Activated CD4-positive, alpha-beta T cell treated with anti-CD3 and anti-CD28 coated beads for 48 hours (primary cell): ENCODE measurements at places on chromosomes 6 and 20.

- no peak for DNase-seq
Measured at GRCh38 chr6:89836639-89837222, 7.1 kb downstream of the CASP8AP2 start.

- peak; percentile 2 for DNase-seq
Measured at GRCh38 chr6:55578537-55579363, at the start of gene HMGCLL1. HMGCLL1 (minus strand) TSS chr6:55579192; CDS start chr6:55579055, 137 bp downstream.

GRCh38 chr20:53202777-53203176 is 230.6 kb downstream of the TSHZ2 start:
- no peak for DNase-seq

DNA sequence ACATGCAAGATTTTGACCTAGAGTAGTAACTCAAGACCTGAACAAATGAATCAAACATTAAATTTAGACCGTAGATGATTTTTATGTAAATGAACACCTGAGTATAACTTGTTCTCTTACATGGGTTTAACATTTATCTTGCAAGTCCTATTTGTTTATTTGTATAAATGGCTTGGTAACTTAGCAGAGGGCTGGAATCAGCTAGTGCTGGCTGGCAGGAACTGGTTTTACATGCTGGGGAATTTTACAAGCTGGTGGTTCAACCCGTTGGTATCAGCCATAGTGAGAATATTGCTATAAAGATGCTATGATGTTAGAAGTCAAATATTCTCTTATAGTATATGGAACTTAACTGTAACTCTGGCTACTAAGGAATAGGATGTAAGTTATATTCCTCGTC is 8.9 kb downstream of the SLC22A2 start:
- DNase-seq: no peak

DNA sequence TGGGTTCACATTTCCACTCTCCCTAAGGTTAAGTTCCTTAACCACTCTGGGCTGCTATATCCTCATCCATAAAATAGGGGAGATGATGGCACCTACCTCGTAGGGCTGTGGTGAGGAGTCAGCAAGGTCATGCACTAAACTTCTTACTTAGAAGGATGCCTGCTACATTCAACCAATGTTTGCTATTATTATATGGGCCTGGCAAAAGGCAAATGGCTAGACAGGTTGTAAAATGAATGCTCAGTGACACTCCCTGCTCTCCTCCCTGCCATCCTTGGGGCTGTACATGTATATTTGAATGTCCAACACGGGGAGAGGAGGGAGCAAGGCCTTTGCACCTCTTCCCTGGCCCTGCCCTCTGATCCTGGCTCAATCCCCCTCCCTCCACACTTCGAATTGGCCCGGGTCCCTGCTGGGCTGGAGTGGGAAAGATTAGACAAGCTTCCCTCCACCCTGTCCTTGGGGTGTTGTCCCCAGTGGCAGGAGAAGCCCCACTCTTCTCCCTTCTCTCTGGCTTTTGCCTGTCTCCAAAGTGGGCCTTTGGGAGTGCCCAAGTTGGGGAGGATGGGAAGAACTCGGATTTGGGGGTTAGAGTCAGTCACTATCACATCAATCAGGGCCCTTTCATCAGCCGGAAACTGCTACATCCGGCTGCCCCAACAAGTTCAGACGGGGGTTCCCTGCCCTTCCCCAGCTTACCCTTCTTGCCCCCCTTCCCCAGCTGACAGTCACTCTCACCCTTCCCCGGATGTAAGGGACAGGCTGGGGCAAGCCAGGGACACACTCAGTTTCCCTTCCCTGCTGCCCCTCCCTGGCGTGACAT is 36.3 kb upstream of the VEGFA start:
- DNase-seq: peak; percentile 39

DNA sequence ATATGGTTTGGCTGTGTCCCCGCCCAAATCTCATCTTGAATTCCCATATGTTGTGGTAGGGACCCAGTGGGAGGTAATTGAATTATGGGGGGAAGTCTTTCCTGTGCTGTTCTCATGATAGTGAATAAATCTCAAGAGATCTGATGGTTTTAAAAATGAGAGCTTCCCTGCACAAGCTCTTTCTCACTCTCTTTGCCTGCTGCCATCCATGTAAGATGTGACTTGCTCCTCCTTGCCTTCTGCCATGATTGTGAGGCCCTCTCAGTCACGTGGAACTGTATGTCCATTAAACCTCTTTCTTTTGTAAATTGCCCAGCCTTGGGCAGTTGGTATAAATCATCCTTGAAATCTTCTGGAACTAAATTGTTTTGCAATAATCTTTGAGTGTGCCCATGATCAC is 31.9 kb upstream of the TBX18 start:
- no peak for DNase-seq

DNA sequence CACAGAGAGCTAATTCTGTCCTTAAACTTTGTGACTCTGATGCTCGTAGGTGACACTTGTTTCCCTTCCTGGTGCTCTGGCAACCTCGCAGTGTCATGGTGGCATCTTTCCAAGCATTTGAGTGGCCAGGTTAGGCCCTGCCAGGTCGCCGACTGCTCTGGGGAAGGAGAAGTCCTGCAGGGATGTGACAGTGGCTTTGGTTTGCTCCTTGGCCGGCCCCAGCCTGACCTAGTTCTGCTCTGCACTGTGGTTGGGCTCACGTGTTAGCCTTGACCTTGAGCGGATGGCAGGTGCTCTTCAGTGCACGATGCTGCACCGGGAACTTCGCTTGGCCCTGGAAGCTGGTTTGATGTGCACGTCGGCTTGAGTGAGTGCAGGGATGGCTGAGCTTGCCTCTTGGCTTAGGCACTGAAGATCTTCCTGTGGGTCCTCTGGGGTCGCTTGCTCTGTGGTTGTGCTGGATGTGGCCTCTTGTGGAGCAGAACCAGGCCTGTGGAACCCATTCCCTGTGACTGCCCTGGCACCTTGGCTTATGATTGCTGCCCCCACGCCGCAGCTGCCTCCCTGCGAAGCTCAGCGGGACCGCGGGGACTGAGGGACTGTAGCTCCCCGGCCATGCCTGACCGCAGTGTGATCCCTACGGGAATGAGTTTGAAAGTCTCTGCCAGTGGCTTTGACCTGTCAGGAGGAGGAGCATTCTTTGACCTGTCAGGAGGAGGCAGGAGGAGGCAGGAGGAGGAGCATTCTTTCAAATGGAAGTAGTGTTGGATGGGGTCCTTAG is 8.7 kb downstream of the OSBPL2 start:
- no peak for DNase-seq

DNA sequence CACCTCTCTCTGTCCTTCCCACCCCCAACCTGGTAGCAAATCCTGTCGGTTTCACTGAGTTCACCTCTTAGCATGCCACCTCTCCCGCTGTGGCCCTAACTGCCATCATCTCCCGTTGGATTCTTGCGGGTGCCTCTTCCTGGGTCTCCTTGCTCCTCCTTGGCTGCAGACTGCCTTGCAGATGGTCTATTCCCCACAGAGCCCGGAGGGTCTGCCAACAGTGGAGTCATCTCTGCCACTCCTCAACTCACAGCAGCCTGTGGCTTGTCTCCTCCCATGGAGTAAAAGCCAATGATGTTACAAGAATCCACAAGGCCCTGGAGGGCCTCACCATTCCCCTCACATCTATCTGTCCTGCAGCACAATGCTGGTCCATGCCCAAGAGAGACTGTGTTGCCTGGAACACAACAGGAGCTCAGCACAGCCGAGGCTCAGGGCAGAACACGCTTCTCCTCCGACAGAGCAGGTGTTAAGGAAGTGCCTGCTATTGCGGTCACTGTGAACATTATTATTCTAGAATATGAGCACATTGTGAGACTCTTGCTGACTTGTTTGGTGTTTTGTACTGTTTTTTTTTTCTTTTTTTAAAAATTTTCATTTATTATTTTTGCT is 241.8 kb upstream of the SULF2 start:
- no peak for DNase-seq

DNA sequence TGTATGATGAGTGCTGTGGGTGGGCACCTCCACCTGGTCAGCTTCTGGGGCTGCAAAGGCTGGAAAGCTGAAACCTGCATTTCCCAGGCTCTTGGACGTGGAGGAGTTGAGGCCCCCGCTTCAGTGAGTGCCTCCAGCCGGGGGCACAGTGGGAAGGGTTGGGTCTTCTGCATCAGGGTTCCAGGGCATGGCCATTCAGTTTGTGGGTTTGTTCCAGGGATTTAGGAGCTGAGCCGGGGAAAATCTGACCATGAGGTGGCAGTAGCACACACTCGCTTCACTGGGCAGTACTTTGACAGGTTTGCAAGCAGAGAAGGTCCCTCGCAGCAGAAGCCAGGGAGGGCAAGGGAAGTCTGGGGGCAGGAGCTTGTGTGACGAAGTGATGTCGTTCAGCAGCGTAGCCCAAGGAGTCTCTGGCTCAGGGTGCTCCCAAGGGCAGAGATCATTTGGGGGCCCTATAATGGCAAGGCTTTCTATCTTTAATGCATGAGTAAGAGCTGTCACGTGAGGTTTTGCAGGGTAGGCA is 69.5 kb upstream of the SULF2 start:
- DNase-seq: no peak

DNA sequence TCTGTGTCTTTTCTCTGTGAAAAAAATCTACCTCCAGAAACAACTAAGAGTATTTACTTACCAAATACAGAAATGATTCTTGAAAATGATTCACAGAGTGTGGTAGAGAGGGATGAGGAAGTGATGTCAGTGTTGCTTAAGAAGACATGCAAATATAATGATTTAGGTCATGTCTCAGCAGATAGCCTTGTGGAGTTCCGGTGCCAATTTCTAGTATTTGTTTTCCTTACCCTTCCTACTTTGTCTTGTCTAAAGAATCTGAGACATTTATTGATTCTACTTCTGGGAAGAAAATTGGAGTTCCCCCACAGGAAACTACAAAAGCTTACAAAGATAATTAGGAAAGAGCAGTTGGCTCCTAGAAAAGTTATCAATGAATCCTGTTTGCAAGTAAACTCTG is 68.8 kb downstream of the GJA1 start:
- no peak for DNase-seq

DNA sequence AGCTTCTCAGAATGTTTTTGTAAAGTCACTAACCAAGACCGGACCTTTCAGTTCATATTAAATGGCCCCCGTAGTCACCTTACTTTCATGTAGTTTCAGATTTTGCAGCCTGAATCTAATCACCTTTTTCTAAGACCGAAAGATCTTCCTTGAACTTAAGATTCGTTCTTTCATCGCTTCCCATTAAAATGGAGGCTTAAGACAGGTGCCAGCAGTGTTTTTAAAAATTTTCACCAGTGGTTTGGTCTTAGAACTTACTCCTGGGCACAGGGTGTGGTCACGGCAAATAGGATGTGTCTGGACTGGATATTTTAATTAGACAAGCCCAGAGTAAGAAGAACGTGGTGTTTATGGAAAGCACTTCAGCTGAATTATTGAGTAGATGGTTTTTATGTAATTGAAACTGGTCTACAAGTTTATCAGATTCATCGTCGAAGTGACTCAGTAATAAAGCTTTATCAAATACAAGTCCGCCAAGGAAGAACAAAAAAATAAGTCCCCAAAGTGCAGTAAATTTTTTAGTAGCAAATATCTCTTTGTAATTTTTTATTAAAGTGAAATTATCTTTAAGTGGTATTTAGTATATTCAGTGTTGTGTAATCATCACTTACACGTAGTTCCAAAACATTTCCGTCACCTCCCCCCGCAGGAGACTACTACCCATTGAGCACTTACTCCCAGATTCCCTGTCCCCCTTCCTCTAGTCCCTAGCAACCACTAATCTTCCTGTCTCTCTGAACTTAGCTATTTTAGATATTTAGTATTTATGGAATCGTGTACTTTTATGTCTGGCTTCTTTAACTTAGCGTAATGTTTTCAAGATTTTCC is 868 bp downstream of the SRSF3 start:
- DNase-seq: peak; percentile 30

GRCh38 chr6:125262016-125263013 is 39.5 kb downstream of the HDDC2 start:
- DNase-seq: no peak

DNA sequence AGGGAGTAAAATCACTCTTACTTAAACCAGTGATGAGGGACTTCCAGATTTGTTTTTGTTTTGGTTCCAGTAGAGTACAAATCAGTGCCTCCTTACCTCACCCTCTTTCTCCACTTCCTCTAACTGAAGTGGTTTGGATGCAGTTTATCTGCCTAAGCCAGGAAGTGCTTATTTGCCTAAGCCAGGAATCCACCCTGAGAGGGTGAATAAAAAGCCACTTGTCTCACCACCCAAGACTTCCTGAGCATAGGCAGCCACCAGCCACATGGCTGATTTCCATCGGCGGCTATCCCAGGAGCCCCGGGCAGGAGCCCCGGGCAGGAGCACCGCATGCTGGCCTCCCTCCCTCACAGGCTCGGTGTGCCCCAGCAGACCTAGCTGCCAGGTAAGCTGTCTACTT is 12.0 kb downstream of the LRP11 start:
- DNase-seq: no peak

DNA sequence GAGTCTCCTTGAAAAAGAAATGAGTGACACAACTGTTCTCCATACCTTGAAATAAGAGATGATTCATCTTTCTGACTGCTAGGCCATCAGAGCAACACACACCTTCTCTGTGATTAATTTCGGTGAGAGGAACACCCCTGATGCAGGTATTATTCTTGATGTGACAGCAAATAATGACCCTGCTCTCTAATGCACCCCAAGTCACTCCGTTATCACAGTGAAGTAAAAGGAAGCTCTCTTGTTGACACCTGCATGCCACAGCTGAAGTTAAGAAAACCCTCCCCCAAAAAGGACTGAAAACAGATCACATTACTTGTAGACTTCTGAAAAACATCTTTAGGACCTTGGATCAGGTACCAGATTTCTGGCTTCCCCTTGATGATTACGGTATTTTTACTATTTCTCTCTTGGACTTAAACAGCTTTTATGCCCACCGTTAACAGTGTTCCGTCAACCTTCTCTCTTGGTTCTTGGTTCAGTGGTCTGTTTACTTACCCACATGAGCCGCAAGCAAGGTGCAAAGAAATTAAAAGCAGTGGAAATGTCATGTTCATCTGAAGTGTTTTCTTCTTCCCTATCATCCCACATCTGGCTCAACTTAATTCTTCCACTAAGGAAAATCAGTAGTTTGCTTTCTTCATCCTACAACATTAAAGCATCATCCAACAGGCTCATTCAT is 249.7 kb downstream of the GMPR start:
- DNase-seq: no peak

DNA sequence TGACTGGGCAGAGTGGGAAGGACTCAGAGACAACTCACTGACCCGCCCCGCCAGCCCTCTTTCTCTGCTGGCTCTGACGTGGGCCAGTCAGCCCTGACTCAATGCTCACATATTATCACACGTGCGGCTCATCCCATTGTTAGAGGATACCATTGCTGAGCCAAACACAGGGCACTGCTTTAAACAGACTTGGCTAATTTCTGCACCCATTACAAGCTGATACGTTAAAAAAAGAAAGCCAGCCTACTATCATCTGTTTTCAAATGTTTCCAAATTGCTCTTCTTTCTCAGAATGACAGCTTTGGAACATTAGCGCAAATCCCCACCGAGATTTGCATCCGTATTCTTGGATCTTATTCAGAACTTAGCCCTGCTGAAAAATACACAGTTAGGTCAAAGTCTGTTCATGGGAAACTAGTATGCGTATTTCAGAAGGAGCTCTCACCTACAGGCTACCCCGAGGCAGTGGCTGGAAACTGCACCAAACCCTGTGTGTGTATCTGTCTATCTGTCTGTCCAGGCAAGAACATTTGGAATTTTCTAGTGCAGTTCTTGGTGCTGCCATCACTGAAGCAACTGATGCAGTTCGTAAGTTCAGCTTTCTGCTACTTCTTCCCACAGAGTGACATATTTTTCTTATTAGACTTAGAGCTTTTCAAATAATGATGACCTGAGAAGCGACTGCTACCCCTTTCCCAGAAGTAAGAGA is 32.8 kb downstream of the RAMACL start:
- no peak for DNase-seq
